Activated CD8-positive, alpha-beta memory T cell treated with anti-CD3 and anti-CD28 coated beads, Interleukin-2, amount 50 U/mL, for 4 hours (primary cell): ENCODE measurements at places on chromosomes 2 and 18.

DNA sequence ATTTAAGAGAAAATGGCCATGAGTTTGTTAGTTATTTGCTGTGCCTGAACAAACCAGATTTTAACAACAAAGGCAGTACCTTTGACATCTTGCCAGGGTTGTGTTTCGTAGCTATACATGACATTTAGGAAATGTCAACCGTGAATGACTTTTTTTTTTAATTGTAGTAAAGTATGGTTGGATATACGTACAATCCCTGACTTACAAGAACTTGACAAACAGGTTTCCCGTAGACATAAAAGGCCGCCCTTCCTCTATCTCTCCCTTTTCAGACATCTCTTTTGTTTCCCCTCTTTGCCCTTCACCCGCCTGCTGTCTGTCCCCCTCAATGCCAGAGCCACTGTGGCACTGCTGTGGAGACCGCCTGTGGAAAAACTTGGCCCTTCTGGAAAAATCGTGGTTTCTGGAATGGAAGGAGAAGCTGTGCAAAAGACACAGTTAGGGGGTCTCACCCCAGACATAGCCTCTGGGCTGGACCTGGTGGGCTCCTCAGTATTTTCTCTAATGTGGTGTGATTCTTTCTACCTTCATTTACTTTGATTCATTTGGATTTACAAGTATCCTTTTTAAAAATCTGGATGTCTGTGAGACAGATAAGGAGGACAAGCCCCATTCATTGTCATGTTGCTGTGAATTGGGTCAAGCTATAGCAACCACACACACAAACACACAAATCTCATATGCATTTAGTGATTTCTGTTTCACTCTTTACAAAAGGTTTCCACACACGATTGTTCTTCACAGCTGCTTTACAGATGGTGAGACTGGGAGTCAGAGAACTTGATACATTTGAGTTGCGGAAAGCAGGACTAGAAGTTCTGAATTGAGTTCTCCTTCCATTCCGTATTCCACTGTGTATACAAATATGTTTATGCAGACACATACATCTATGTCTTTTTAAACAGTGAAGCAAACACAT is 48.6 kb downstream of the SPATS2L start:
- no peak for DNase-seq

- no peak for DNase-seq
Observed at GRCh38 chr2:239114616-239115265, 266.9 kb downstream of the TWIST2 start.

DNA sequence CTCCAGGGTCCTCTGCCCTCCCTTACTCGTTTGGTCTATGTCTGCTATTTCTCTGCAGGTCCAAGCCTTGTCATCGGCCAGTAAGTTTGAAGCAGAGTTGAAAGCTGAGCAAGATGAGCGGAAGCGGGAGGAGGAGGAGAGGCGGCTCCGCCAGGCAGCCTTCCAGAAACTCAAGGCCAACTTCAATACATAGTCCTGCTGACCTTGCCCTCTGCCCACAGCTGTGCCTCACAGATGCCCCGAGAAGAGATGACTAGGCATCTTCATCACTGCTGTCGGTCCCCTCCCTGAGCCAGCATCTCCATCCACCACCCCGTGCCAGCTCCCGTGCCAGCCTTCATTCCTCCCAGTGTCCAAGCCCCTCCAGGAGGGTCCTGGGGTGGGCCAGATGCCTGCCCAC is 15.6 kb upstream of the GIGYF2 start:
- no peak for DNase-seq

DNA sequence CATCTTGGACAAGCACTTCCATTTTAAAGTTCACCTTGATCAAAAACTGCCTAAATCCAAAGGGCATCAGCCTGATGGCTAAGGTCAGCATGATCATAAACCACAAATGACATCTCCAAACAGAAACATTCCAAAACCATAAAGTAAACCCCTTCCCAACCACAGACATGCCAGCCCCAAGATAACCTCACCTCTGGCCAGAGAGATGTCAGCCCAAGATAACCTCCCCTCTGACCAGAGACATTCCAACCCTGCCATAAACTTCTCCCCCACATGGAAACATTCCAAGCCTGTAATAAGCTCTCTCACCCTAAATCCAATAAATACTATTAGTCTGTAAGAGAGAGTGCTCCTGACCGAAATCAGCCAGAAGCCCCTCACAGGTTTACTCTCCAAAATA is 18.6 kb upstream of the MARCO start:
- no peak for DNase-seq

- DNase-seq, result no peak
Observed at GRCh38 chr2:226999661-227000060, 163.8 kb downstream of the RHBDD1 start.

DNA sequence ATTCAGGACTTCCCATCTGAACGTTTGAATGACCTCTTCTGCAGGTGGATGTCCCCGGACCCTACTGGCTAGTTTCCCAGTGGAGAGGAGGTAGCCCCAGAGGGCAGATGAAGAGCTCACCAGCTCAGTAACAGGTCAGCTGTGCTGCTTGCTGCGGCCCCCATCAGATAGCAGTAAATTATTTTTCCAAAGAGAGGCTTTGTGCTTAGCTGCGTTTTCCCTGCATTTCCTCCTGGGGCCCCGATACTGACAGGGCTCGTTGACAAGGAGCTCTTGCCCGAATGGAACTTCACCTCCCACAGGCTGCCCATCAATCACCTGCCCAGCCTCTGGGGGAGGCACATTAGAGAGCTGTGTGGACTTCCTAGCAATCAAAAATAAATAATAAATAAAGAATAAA is 185.8 kb downstream of the DOK6 start:
- no peak for DNase-seq

DNA sequence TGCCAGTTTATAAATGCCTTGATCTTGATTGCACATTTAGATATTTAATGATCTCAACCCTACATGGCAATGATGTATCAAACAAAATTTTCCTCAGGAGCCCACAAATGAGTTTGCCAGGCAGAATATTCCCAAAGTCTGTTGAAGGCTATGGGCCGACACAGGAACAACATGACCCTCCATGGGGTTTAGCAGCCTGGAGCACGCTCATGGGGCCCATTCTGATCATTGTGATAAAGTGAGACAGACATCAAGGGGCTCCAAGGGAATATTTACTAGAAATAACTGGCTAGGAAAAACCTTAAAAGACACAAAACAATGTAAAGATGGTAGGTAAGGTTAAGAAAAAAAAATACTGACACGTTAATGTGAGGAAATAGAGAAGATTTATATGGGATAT is 485.4 kb downstream of the PLCL1 start:
- DNase-seq, result no peak

DNA sequence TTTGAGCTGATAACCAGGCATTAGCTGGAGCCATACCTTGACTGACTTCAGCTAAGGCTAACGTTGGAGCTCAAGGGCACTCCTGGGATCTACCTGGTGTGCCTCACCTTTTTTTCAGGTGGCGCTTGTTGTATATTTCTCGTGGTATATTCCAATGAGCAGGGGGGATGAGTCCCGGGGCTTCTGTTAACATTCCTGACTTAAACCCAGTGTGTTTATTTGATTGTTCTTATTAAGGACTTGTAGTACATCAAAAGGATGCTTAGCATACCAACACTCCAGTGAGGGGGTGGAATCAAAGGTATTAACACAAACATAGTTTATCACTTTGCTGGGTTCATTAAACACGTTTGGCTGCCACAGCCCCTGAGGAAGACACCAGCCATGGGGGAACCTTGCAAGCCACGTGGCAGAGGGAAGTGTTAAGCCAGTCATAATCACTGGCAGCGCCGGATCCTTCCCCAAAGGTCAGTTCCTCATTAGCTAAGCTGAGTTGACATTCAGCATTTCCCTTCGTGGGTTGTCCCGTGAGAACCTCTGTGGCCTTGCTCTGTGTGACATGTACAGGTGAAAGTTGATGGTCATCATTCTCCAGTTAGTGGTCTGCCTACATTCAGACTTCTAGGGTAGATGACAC is 119.5 kb upstream of the MCFD2 start:
- no peak for DNase-seq

- no peak for DNase-seq
Observed at GRCh38 chr2:116489292-116489691, 1325.2 kb upstream of the DDX18 start.

DNA sequence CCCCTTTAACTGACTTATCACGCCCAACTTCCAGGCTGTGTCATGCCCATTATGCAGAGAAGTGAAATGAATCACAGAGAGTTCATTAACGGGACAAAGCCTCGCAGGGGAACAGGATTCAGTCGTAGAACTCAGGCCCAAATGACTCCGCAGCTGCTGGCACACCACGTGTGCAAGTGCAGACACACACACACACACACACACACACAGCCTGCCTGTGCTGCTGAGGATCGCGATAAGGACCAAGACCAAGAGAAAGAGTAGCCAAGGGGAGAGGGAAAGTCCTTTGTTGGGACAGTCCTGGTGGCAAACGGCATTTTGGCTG is 90.0 kb upstream of the TAF1B start:
- peak; percentile 33 for DNase-seq

DNA sequence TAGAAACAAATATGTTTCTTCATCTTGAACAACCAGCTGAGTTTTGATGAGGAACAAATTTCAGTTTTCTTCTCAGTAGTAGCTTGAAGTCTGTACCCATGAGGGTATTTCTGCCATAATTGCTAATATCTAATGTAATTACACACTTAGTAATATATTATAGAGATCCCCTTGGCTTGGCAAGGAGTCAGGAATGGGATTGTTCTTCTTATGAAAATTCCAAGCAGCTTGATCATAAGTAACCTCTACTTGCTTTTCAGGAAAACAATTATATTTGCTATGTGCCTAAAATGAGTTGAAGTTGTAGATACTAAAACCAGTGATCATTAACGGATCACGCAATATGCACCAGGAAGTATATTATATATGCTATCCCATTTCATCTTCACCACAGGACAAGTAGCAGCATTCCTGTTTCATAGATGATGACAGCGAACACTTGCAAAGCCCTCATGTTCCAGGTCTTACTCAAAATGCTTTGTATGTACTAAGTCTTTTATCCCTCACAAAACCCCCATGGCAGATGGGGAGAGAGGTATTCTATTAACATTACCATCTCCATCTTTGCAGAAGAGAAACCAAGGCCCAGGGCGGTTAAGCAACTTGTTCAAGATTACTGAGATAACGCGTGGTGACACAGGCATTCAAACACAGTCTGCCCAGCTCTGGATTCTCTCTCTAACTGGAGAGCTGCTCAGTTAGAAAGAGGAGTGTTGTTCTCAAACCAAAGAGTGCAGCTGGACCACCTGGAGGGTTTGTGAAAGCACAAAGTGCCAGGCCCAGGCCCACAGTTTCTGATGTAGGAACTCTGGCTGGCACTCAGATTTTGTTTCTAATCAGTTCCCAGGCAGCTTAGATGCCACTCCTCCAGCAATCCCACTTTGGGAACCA is 21.8 kb upstream of the RGPD4 start:
- DNase-seq, result no peak

GRCh38 chr18:24736662-24737330 is 276.4 kb downstream of the HRH4 start:
- DNase-seq, result no peak

DNA sequence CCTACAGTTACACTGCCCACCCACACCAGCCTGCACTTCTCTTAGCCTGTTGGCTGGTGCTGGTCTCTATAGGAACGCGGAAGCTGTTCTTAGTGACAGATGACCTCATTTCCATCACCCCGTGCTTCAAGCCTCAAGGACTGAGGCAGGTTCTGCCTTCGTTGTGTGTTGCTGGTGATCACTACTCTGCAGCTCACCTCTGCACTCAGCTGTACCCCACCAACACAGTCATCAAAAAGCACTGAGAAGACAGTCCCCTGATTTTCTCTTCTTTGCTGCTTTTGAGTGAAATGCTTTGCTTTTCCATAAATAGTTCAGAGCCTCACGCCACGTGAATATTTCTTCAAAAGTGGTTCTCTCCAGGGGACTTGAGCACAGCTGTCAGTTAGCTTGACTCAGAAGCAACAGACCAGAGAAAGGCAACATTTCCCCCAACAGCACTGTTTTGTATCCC is 225.7 kb upstream of the CCDC150 start:
- no peak for DNase-seq

GRCh38 chr2:99851089-99851488 is 291.3 kb downstream of the AFF3 start:
- no peak for DNase-seq

DNA sequence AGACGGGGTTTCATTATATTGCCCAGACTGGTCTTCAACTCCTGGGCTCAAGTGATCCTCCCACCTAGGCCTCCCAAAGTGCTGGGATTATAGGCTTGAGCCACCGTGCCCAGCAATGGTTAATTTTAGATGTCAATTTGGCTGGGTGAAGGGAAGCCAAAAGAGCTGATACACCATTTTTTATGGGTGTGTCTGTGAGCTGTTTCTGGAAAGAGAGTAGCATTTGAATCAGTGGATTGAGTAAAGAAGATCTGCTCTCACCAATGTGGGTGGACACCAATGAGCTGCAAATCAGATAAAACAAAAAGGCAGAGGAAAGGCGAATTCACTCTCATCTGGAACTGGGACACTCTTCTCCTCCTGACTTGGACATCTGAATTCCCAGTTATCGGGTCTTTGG is 16.1 kb upstream of the TAF4B start:
- no peak for DNase-seq

DNA sequence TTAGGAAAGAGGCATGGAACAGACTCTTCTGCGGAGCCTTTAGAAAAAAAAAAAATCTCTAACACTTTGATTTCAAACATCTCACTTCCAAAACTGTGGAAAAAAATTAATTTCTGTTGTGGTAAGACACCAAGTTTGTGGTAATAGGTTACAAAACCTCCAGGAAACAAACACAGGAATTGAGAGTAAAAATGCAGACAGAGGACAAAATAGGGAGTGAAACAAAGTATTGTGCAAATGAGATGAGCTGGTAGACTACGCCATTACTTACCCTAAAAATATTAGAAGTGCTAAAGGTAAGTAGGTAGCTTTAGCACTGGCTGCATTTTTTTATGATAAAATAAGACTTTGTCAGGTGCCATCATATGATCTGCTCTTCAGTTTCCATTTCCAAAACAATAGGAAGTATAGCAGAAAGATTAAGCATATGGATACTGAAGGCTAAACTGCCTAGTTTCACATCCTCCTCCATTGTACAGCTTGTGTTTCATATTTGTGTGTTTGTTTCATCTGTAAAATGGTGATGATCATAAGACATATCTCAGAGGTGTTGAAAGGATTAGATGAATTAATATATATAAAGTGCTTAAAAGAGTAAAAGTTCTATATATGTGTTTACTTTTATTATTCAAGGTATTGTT is 309.2 kb downstream of the NR4A2 start:
- no peak for DNase-seq

DNA sequence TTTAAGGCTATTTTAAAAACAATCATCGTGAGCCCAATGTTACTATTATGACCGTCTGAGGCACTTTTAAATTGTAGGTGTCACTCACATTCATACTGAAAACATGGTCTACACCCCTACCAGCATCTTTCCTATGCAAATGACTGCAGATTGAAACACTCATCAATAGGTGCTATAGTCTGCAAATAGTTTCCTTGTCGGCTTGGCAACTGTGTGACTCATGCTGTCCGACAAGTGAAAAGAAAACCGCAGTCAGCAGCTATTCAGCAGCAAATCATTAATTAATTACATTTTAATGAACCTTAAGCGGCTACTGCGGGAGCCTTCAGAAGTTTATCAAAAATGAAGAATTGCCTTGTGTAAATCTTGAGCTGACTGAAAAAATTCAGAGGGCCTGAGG is 134.4 kb downstream of the FIGN start:
- DNase-seq, result no peak
